NCI-H2029 (cell line): ENCODE measurements at places on chromosomes 3 and 15.

GRCh38 chr3:5463991-5464390 is 276.5 kb downstream of the EDEM1 start:
- DNase-seq, result no peak

- DNase-seq, result no peak
Measured at GRCh38 chr3:13132281-13132680, 59.1 kb upstream of the IQSEC1 start.

DNA sequence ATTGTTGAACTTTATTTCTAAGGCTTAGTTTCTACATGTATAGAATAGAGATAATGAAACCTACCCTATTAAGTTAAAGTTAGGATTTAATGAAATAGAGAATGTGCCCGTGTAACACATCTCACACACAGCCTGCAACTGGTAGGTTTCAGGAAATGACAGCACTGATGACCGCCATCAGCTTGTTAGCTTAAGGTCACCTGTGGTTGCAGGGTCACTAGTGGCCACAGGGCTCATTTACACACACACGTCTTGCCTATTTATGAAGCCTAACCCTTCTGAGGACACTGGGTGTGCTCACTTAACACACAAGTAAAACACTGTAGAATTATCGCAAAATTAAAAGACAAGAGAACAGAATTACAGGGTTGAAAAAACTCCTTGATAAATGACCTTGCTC is 20.1 kb downstream of the CHRM5 start:
- no peak for DNase-seq

GRCh38 chr3:186965141-186965879 is 35.0 kb downstream of the ST6GAL1 start:
- DNase-seq, result no peak

DNA sequence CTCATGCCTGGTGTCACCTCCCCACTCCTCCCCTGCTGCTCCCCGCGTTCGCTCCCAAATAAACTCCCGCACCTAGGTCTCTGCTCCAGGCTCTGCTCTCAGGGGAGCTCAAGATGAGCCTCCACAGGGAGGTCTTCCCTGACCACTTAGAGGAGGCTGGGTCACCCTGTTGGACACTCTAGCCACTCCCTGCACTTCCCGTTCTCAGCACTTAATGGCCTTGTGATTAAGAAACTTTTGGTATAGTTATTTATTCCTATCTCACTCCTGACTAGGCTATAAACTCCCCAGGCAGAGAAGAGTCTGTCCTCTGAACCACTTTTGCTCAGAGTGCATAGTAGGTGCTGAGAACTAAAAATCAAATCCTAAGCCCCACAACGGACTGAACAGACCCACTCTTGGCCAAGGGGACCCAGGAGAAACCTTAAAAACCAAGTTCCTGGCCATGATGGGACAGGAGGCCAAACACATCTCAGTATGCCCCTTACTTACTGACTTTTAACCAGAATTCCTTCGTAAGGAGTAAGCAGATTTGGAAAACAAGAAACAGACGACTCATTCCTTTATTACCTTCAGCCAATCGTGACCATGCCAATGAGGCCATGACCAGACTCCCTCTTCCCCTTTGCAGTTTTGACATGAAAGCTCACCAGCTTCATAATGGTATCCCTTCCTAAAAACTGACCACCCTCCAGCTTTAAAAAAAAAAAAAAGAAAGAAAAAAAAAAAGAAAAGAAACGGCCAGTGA is 69.0 kb upstream of the HRH1 start:
- DNase-seq, result no peak

DNA sequence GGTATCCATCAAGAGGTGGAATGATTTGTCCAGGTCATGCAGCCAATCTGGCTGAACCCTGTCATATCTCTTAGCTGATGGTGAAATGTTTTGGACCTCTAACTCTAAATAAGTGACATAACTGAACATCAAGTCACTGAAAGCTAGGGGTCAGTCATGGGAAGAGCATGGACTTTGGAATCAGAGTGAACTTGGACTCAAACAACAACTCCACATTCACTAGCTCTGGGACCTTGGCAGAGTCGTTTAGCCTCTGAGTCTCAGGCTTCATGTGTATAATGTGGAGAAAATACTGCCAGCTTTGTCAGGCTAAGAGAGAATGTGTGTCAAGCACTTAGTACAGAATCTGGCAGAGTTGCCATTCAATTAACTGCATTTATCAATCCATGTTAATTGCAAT is 557.8 kb upstream of the CFAP20DC start:
- DNase-seq, result no peak

DNA sequence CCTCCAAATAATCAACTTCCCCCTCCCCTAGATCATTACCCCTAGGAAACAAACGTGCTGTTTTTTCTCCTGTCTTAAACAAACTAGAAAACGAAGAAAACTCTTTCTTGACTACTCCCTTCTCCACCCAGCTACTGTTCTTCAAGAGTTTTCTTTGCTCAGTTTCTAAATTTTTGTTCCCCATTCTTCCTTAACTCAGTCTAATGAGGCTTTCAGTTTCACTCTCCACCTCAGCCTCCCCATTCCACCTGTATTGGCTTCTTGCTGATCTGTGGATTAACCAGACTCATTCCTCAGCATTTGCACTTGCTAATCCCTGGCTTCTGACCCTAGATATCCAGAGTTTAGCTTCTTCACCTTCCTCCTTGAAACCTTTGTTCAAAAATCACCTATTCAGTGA is 26.8 kb downstream of the SERPINI1 start:
- DNase-seq, result no peak

DNA sequence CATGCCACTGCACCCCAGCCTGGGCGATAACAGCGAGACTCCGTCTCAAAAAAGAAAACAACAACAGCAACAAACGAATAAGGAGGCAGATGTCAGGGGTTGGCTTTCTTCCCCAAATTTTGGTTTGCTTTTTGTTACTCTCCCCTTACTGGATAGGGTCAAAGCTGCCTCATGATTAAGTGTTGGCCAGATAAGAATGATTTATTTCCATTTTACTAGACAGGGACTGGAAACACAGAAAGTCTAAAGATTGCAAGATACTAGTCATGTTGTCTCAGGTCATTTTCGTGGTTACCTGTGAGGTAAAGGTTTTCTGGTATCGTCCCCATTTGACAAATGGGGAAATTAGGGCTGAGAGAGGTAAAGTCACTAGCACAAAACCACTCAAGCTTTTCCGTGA is 18.6 kb upstream of the ETV5 start:
- no peak for DNase-seq

- no peak for DNase-seq
Measured at GRCh38 chr3:171690281-171690680, 120.0 kb downstream of the PLD1 start.

GRCh38 chr3:171189394-171190080 is 163.0 kb upstream of the SLC2A2 start:
- DNase-seq, result no peak

- DNase-seq, result no peak
Measured at GRCh38 chr3:112019716-112020115, 14.8 kb upstream of the TMPRSS7 start.

- no peak for DNase-seq
Measured at GRCh38 chr3:11635680-11636393, 7.9 kb downstream of the VGLL4 start.

DNA sequence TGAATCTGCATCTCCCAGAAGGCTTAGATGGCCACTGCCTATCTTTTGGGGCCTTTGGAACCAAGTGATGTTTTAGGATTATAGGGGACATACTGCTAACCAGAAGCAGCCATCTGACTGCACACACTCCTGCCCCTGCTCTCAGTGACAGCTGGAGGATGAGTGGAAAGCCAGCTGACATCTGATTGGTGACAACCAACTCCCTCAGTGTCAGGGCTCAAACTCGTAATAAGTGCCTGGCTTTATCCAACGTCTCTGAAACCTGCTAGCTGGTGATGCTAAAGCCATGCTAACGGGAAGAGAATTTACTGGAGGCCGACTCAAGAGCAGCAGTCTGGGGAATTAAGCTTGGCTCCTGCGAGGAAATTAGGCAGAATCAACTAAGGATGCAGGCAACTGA is 35.1 kb downstream of the KY start:
- DNase-seq, result no peak
